ENCODE measurements at places on chromosomes 11 and 22.

DNA sequence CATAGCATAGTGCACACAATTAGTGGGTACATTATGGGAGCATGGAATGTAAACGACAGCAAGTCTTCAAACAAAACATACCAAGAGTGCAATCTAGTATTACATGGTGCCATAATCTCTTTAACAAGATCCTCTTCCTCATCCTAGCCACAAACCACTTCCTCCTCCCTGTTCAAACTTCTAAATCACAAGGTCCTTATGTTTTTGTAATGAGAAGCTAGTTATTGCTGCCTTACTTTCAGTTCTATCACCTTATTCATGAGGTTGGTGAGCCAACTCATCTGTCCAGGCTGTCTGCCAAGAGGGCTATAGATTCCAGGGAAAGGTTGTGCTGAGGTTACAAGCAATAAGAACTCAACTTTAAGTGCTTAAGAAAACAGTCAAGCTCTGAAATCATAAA lies 195.4 kb upstream of the ARHGAP20 start:
- peak; percentile 90 for DNase-seq

DNA sequence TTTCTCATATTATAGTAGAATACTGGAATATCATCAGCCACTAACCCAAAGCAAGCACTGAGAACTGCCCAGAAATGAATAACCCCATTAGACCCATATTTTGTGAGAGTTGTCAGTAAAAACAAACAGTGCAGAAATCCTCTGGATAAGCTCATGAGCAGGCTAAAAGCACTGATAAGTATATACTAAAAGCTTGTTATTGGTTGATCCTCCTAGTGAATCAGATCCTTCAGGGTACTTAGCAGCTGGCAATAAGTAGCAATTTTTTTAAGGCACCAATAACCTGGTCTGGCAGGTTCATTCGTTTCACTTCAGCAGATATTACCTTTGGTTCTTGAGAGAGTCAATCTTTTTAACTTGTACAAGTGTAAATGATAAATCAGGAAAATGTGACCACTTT lies 1.2 kb downstream of the NOX4 start:
- no peak for DNase-seq

GRCh38 chr11:74533421-74533820 lies 39.9 kb upstream of the LIPT2 start:
- no peak for DNase-seq

DNA sequence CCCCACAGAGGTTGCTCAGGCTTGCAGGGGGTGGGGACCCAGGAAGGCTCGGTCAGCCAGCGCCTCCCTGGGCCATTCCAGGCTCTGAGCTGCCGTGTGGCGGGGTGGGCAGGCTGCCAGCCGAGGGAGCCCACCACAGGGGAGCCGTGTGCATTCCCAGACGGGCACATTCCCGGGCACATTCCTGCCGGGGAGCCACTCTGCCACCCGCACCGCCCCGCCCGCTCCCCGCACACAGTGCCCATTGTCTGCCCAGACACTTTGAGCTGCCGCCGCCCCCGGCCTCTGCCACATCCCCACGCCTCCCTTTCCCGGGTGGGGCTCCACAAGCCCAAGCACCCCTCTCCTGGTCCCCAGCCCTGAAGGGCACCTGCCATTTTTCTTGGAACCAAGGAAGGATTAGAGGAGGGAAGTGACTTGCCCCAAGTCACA lies 27.4 kb downstream of the RPL3 start:
- peak; percentile 83 for DNase-seq

GRCh38 chr11:106517426-106517825 lies 440.0 kb downstream of the AASDHPPT start:
- DNase-seq, result no peak

DNA sequence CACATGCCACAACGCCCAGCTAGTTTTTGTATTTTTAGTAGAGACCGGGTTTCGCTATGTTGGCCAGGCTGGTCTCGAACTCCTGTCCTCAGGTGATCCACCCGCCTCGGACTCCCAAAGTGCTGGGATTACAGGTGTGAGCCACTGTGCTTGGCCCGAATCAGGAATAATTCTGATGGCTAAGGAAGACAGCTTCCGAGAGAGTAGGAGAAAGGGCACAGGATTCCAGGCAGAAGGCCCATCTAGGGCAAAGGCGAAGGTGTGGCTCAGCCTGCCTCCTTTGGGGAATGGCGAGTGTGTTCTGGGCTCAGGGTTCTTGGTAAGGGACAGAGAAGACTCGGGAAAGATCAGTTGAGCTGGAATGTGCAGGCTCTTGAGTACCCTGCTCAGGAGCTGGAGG lies 1.6 kb upstream of the SYCE3 start:
- no peak for DNase-seq

- no peak for DNase-seq
Measured at GRCh38 chr11:5550440-5551095, 2.2 kb upstream of the OR52H1 start.

DNA sequence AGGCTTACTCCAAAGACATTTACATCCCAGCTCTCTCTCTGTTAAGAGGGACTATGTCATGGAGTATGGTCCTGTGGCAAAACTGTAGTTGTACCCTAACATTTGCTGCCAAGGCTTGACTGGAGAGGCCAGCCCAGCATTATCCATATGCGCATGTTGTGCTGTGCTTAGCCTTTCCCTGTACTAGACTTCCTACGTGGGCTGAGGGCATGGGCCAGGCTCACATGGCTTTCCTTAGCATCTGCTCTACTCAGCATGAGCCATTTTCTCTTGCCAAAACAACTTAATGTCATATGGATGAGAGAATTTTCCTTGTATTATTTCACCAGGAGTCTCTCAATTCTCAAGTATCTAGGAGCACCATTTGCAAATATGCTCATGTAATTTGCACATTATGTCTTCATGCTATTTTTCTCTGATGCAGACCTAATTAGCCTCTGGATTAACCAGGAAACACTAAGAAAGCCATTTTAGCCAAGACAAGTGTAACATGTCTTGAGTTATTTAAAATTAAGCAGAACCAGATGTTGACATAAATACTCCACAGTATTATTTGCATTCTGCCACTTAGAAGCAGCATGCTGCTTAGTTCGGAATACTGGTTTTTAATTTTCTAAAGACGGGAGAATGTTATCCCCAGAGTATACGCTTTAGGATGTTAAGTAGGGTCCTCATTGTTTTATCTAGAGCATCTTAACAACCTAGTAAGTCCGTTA lies 71.7 kb upstream of the FAR1 start:
- no peak for DNase-seq

Data from Caki2 (cell line).